Stimulated activated naive CD8-positive, alpha-beta T cell treated with anti-CD3 and anti-CD28 coated beads, Interleukin-15, Interleukin-2, amounts not matched to agents 100 U/mL and 50 U/mL, for 24 hours (primary cell): ENCODE measurements at places on chromosomes 5 and 9.

GRCh38 chr5:108940506-108940905 lies 192.8 kb downstream of the FER start:
- DNase-seq: no peak

DNA sequence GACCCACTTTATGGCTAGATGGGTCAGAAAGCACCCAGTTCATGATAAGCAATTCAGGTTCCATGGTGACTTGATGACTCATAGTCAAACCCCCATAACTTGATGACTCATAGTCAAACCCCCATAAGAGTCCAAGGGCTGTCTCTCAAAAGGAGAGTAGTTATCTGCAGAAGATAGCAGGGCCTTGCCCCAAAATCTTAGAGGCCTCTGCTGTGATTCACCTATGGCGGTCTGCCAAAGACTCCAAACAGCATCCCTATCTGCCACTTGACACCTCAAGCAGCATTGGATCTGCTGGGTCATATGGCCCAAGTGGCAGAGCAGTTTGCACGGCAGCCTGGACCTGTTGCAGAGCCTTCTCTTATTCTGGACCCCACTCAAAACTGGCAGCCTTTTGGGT lies 395.2 kb upstream of the KIF2A start:
- DNase-seq: no peak

DNA sequence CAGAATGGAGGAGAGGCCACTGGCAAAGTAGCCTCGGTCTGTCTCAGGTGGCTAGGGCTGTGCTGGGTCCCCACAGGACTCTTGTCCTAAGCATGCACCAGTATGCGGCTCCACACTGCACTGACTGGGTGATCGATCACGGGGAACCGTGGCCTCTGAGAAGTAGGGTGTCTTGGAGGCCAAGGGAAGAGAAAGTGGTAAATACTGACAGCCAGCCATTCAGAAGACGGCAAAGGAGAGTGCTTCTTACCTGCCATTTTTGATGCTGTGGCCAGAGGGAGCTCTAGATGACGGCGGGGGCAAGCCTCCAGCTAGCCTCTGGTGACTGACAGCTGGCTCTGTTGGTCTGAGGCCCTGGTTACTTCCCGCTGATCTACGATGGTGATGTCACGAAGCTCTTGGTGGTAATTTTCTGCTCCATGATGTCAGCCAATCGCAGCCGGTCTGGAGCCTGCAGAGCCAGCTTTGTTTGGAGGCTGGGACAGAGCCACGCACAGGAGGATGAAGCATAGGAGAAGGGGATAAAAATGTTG lies 40.4 kb upstream of the GADD45G start:
- DNase-seq: no peak

DNA sequence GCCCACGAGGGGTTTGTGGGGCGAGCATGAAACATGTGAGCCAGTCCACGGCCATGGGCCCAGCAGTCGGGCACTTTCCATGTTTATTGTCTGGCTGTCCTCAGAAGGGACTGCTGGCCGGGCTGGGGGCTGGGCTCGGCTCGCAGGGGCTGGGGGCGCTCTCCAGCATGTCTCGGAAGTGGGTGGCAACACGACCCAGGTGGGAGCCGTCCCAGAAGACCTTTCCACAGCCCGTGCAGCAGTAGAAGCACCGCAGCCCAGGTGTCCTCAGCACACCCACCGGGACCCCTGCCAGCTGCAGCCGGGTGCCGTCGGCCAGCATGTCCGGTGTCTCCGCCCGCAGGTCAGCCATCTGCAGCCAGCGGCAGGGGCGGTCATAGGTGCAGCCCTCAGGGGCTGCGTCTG lies 4.8 kb upstream of the NRARP start:
- no peak for DNase-seq

DNA sequence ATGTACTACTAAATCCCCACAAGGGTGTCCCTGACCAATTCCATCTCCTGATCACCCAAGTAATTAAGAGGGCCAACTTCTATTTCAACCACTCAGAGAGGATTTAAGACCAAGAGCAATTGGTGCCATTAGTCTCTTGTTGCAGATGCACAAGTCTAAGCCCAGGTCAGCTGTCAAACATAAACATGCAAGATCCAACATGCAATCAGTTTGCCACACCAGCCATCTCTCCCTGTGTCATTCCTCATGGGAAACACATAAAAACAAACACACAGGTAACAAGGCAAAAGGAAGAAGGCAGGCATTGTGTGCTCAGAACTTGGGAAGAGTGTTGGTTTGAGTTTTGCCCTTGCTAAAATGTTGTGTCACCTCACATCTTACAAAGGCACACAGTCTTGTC lies 139.2 kb downstream of the SPOCK1 start:
- DNase-seq: no peak

DNA sequence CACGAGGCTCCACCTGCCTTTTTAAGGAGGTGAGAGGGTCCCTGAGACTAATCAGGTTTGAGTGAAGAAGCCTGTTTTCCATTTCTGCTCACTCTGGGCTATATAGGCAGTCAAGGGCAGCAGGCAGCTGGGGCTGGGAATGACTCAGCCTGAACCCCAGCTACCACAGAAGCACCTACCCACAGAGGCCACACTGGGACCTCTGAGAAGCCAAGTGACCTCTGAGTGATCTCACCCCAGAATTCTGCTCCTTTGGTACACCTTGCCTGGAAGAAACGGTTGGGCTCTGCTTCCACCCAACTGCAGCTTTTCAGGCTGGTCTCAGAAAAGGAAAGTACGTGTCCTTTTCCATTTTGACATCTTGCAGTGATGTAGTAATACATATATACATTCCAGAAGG lies 6.8 kb downstream of the FAM219A start:
- DNase-seq: peak; percentile 32

GRCh38 chr9:136347472-136348256 lies 15.9 kb downstream of the DNLZ start:
- no peak for DNase-seq

- no peak for DNase-seq
Observed at GRCh38 chr5:60710362-60710761, 10.4 kb upstream of the DEPDC1B start.

GRCh38 chr9:14957109-14957508 lies 46.9 kb upstream of the FREM1 start:
- no peak for DNase-seq

- DNase-seq: no peak
Observed at GRCh38 chr5:68648944-68649857, 433.6 kb downstream of the PIK3R1 start.

DNA sequence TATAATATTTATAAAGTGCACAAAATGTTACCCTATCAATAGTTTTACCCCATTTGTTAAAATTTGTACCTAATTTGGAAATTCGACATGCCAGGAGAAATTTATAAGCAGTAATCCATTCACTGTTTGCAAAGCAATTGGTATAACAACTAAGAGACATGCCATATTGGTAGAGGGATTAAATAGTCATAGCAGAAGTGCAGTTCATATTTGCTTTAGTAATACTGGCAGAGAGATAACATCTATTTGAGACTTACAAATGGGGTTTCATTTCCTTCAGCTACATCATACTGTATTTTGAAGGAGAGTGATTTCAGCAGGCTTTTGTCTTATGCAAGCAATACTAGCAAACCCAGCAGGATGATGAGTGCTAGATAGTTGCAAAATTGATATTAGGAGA lies 610.4 kb upstream of the CDH10 start:
- no peak for DNase-seq

DNA sequence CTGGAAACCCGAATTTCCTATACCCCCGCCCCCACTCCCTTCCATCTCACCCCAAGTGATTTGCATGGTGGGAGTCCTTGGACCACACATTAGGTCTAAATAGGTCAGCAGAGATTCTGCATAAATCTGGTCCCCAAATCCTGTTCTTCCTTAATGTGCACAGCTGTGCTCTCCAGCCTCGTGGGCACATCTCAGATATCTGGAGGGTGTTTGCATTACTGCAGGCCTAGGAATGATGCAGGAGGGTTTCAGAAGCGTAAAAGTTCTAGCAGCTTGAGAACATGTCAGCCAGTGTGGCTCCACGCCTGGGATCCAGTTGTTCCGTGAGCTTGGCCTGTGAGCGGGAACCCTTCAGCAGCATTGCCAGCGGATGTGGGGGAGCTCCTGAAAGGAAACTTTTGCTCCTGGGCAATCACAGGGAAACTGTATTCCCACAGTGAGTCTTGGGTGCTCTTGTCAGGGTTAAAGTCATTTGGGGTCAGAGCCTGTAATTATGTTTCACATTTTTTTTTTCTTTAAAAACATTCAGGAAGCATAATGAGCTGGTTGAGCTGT lies 12.9 kb downstream of the ARHGAP26 start:
- no peak for DNase-seq
